ENCODE measurements at places on chromosomes 6 and 20. TPM values are rescaled to one million over a fixed set of nuclear protein-coding genes. Genes with fewer than 3 reads are reported as not detected.

The CDKN1A gene
- total RNA-seq = 13.1 TPM

The KHDC1 gene
- total RNA-seq = 2.3 TPM

The ARFGEF3 gene
- 0.19 TPM for total RNA-seq

The TRAPPC3L gene
- total RNA-seq = 0.14 TPM

The PPP1R3G gene
- 1.5 TPM for total RNA-seq
